ENCODE measurements at places on chromosomes 6 and 20.

DNA sequence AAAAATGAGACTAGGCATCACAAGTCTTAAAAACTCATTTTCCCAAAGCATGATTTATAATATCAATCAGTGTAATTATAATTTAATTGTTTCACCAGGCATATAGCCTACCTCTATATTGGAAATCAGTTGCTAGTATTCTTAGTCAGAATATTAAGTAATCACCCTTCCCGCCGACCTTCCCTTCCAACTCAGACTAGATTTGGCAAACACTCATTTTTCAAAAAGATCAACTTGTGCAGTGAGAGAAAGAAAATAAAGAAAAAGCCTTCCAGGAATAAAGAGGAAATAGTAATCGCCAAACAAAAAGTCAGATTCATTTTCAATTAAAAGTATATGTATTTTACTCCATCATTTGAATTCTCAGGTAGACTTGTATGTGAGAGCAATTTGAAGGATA is 1.9 kb upstream of the BMP5 start:
- DNase-seq: no peak

DNA sequence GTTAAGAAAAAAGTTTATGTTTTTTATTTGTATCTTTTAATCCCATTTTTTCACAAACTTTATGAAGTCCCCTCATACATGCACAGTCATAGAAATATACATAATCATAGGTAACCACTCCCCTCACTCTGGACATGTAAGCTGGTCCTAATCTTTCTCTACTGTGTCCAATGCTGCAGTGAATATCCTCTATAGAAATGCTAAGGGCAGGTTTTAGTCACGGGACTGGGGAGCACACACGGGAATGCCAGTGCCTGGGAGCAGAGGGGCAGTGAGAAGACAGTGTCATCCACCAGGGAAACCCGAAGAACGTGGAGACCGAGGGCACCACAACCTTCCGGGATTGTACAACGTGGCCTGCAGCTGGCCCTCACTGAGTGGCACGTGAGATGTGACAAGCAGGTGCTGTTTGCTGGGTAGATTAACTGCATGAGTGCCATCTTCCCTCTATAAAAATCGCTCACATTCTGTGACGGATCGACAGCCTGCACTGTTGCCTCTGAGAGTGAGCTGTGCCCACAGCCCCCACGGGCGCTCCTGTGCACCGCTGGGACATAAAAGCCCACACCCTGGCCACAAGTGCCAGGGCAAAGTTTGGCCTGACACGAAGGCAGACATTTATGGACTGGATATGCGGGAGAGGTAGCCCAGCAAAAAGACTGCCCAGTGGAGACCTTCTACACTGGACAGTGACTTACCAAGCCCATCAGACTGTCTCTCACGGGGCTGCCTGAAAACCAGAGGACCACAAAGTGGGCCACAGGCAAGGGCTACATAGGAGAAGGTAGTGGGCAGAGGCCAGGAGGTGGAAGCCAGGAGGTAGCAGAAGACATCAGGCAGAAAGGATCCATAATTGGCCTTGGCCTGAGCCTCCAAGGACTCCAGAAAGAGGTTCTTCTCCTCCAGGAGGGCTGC is 63.2 kb downstream of the FGD2 start:
- DNase-seq: no peak

GRCh38 chr6:142867988-142868812 is 76.8 kb downstream of the HIVEP2 start:
- no peak for DNase-seq

DNA sequence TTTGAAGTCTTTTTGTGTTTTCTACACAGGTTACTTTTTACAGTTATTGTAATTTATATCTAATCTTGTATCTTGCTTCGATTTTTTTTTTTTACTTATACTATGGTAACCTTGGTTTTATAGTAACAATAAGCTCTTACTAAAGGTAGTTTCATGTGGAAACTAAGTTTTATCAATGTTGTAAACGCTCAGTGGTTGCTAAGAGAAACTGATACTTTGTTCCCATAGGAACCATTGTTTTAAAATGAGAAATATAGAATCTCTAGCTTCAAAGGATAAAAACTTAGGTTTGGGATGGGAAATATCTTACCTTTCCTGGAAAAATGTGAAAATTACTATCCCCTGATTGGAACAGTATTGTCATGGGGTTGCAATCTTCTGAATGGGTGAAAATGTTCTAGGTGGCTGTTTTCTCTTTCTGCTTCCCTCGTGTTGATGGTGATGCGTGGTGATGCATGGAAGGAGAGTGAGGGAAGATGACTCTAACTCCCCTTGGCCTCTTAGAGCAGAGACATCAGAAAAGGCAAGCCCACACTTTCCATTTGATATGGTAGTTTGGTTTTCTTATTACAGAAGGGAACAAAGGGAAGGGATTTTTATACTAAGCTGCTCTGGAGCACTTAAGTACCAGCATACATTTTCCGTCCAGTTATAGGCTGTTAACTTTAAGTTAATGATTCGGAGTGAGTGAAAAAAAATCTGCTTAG is 23.5 kb upstream of the BACH2 start:
- DNase-seq: no peak

DNA sequence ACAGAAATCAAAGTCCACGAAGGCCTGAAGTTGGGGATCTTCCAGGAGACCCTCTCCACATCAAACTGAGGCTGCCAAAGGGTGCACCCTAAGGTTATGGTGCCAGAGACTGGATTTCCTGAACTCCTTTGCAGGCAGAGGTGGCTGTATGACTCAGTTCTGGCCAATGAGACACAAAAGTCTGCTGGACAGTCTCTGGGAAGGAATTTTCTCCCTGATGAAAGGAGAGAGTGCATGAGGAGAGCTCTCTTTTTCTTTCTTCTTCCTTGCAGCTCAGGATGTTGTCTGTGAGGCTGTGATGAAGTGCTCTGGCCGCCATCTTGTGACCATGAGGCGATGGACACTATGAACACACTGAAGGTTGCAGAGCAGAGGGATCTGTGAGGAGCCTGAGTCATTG is 85.2 kb downstream of the MDGA1 start:
- DNase-seq: no peak
